ENCODE measurements at places on chromosomes 13 and 19. TPM values are rescaled to one million over a fixed set of nuclear protein-coding genes. Genes with fewer than 3 reads are reported as not detected.

Gene ZNF274
- polyA plus RNA-seq: 30.8 TPM

Gene TNFAIP8L1
- 8.7 TPM for polyA plus RNA-seq

Gene MEIOSIN
- not detected for polyA plus RNA-seq

Gene RNF113B
- polyA plus RNA-seq: not detected

Gene SLC7A10
- 4.3 TPM for polyA plus RNA-seq

Gene ZNF43
- polyA plus RNA-seq: 7.9 TPM

Gene CEACAM1
- 21.1 TPM for polyA plus RNA-seq

Gene PSG1
- polyA plus RNA-seq: not detected

Gene IGFL2
- 22.9 TPM for polyA plus RNA-seq

Gene PRSS57
- not detected for polyA plus RNA-seq

Gene ZNF112
- 2.6 TPM for polyA plus RNA-seq

Gene TEX26
- polyA plus RNA-seq: 1.0 TPM

Gene SGCG
- polyA plus RNA-seq: 2.7 TPM

Gene UBA52
- 470 TPM for polyA plus RNA-seq

Gene MYO16
- polyA plus RNA-seq: 0.13 TPM

Gene S1PR2
- polyA plus RNA-seq: 11.4 TPM

Gene SEMA6B
- polyA plus RNA-seq: 0.50 TPM

Gene JAK3
- polyA plus RNA-seq: 3.6 TPM

Gene NUMBL
- 32.1 TPM for polyA plus RNA-seq

Gene MATK
- polyA plus RNA-seq: 0.34 TPM

Gene TMIGD2
- not detected for polyA plus RNA-seq

Gene RAB3A
- 2.6 TPM for polyA plus RNA-seq

Gene GPR12
- polyA plus RNA-seq: not detected

Gene C19orf38
- 0.56 TPM for polyA plus RNA-seq

Gene LILRA2
- not detected for polyA plus RNA-seq

Gene C1QTNF9
- polyA plus RNA-seq: not detected

Gene GAS6
- polyA plus RNA-seq: 146 TPM

Gene PGLYRP1
- not detected for polyA plus RNA-seq

Gene ZNF534
- polyA plus RNA-seq: not detected

Gene PGLYRP2
- polyA plus RNA-seq: not detected
